NCI-H2081 treated with DMSO at 0.1 percent for 48 hours (cell line): ENCODE measurements at places on chromosomes 3 and 15.

DNA sequence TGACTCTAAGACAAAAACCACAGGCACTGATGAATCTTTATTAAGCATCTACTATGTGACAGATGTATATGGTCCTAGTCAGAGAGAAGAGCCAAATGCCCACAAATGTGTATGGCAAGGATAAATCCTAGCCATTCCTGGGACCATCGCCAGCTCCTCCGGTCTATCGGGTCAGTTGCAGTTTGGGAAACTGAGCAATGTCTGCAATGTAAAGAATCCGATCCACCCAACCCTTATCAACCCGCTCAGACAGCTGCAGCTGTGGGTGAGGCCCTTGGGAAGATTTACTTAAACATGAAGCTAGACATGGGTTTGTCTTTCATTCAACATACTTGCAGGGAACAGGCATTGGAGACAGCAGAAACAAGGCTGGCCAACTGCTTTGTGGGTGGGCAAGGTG is 40.5 kb upstream of the CDV3 start:
- no peak for DNase-seq

DNA sequence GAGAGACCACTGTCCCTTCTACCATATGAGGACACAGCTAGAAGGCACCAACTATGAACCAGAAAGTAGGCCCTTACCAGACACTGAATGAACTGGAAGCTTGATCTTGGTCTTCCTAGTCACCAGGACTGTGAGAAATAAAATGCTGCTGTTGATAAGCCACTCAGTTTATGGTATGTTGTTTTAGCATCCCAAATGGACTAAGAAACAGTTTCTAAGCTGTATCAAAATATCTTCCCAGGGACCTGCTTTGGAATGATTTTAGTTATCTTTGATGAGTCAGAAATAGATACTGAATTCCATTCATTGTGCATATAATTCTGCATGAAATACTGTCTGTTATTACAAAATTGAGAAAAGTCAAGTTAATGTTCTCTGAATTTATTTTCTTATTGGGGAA is 18.6 kb downstream of the WDR76 start:
- DNase-seq, result no peak

GRCh38 chr3:143585720-143586456 is 262.4 kb downstream of the SLC9A9 start:
- DNase-seq, result no peak

DNA sequence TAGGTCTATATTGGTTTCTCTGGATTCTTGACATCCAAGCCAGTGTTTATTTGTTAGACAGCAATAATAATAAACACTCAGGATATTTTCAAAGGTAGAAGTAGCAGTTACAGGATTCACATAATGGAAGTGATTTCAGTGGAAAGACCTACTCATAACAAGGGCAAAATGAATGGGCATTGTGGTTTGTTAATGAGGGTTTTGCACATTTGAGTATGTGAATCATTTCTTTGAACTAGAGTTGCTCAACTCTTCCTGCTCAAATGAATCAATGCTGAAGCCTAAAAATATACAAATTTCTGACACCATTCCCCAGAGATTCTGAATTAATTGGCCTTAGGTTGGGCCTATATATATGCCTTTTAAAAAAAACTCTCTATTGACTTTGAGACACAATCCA is 4.1 kb upstream of the COL6A5 start:
- no peak for DNase-seq

DNA sequence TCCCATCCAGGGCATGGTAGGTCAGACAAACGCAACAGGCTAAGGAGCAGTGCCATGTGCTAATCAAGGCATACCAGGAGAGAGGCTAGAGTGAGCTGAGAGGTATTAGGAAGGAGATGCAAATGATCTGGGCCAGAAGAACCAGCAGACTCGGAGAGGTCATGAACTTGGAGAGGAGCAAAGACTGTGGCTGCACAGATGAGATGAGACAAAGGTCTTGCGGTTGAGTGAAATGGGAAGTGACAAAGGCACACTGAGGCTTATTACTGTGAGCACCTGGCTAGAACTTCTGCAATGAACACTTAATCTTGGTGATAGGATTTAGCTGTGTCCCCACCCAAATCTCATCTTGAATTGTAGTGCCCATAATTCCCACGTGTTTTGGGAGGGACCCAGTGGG is 380.2 kb downstream of the ULK4 start:
- no peak for DNase-seq

- no peak for DNase-seq
Observed at GRCh38 chr15:47719730-47720129, 2.4 kb downstream of the SEMA6D start.

GRCh38 chr15:88661761-88662556 is 23.1 kb downstream of the ISG20 start:
- DNase-seq, result no peak

- no peak for DNase-seq
Observed at GRCh38 chr15:91941871-91942658, 88.6 kb downstream of the SLCO3A1 start.

DNA sequence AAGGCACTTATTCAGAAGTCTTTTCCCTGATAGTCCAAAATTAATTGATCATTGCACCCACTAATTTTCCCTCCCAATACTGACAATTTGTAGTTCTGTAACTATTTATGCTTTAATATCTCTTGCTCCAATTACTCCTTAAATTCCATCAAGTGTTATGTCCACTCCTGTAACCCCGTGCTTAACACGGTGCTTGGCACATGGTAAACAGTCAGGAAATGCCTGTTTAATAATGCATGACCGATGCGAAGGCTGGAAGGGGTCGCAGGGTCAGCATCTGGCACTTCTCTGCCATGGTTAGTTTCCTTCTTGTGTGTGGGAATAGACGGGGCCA is 553 bp upstream of the SEC22A start:
- no peak for DNase-seq

DNA sequence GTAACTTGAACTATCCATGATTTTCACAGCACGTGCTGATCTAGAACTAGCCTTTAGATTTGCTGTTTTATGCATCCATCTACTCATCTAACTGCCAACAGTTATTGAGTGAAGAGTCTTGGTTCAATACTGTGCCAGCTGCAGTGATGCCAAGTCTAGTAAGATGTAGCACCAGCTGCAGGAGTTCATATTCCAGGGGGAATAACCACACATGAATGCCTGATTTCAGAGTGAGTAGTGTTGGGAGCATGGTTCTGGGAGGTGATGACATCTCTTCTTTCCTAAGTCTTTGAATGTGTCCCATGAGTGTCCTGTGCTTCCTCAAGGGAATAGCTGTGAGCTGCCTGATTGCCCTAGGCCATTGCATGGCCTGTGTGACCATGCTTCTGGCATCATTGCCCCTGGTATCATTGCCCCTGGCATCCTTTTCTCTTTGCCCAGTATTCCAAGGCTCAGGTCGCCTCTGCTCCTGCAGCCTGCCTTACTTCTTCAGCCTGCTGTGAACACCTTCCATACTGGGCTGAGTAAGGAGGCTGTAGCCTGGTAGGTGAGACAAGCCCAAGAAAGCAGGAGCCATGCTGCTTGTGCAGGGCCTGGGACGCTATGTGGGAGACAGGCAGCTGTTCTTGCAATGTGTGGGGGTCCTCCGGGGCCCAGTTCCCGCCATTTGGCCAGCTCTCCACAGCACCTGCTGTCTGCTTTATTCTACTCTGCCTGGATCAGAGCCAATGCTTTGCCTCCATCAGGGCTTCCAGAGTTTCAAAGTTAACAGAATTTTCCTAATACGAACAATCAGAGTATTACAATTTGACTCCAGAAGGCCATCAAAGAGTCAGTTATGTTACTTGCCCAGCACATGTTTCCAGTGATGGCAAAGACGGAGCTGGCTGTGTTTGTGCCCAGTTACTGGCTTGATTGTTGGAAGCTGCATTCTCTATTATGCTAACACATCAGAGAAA is 73.2 kb downstream of the CLSTN2 start:
- DNase-seq, result no peak

DNA sequence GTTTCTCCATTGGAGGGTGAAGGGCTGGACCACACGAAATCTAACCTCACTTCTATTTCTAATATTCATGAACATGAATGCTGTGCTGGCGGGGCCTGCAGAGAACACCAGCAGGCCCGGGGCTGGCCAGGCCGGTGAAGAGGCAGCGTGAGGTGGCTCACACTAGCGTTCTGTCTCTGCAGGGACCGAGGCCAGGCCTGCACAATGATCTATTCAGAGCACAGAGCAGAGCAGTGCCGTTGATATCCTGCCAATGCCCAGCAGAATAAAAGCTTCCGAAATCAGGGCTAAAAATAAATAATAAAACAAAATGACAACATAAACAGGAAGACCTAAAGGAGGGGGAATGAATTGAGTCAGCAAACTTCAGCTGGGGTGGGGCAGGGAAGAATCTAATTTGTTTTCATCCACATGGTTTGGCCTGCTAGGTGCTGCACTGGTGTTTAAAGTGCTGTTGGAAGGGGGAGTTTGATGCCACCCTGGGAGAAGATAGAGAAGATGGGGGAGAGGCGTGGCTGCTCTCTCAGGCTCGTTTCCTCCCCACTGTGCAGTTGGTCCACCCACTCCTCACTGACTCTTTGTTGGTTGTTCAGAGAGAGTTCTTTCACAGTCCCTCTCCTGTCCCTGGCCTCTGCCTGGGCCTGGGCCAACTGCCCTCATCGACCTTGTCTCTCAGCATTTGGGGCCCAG is 837.1 kb downstream of the AGBL1 start:
- no peak for DNase-seq

- DNase-seq, result no peak
Observed at GRCh38 chr3:49727924-49728361, 4.2 kb upstream of the GMPPB start.

DNA sequence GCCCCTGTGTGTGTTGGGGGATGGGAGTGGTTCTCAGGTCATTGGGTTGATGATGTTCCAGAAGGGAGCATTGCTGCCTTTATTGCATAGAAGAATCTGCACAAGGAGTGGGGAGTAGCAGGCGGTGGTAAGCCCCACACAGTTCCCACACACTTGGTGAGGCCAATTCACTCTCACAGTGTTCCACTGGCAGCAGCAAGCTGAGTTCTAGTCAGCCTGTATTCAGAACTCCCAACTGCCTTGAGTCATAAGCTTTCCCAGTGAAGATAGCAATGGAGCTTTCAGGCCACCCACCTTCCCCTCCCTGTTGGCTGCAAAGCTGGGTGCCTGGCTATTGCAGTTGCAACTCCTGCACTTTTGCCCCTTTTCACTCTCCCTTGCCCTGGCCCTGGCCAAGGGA is 181.1 kb upstream of the RBMS3 start:
- no peak for DNase-seq

GRCh38 chr3:188884299-188885043 is 287.3 kb upstream of the TPRG1 start:
- no peak for DNase-seq

GRCh38 chr3:37694284-37694675 is 167.4 kb upstream of the CTDSPL start:
- no peak for DNase-seq

GRCh38 chr3:172341482-172342059 is 106.7 kb downstream of the GHSR start:
- DNase-seq, result peak; percentile 71

DNA sequence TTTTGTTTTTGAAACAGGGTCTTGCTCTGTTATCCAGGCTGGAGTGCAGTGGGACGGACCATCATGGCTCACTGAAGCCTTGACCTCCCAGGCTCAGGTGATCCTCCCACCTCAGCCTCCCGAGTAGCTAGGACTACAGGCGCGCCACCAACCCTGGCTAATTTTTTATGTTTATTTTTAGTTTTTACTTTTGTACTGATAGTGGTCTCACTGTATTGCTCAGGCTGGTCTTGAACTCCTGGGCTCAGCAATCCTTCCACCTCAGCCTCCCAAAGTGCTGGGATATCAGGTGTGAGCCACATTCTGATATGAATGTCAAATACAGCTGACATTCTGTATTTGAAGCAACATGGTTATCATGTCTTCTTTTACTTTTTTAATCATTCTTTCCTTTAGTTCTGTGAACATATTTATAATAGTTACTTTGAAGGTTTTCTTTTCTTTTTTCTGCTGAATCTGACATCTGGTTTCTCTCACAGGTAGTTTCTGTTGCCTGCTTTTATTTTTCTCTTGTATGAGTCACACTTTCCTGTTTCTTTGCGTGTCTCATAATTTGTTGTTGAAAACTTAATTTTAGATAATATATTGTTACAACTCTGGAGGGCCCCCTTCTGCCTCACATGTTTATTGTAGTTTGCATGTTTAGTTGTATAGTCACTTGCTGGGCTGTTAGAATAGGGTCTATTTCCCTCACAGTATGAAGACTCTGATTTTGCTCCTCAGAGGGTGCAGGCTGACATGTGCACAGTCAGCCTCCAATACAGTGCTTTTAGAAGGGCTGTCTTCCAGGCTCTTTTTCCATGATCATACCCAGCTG is 8.4 kb upstream of the CNTN4 start:
- DNase-seq, result no peak

- DNase-seq, result no peak
Observed at GRCh38 chr3:125608419-125608818, 13.1 kb upstream of the OSBPL11 start.

- DNase-seq, result no peak
Observed at GRCh38 chr3:65597952-65598413, 440.7 kb downstream of the MAGI1 start.

DNA sequence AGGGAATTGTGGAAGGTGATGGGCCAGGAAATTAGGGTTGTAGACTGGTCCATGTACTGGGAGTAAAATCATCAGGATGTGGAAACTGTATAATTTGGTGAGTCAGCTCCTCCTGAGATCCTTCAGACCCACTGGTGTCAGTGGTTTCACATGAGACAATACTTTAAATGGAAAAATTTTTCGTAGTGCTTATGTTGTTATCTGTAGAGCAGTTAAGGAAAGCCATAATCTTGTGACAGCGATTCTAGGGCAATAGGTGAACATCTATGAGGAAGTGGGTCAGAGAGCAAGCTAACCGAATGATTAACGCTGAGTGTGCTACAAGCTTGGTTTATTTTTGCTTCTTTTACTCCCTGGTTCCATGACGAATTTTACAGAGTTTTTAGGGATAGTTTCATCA is 200.6 kb downstream of the CADM2 start:
- no peak for DNase-seq

- no peak for DNase-seq
Observed at GRCh38 chr15:84594617-84595290, 6.1 kb upstream of the ZSCAN2 start.

DNA sequence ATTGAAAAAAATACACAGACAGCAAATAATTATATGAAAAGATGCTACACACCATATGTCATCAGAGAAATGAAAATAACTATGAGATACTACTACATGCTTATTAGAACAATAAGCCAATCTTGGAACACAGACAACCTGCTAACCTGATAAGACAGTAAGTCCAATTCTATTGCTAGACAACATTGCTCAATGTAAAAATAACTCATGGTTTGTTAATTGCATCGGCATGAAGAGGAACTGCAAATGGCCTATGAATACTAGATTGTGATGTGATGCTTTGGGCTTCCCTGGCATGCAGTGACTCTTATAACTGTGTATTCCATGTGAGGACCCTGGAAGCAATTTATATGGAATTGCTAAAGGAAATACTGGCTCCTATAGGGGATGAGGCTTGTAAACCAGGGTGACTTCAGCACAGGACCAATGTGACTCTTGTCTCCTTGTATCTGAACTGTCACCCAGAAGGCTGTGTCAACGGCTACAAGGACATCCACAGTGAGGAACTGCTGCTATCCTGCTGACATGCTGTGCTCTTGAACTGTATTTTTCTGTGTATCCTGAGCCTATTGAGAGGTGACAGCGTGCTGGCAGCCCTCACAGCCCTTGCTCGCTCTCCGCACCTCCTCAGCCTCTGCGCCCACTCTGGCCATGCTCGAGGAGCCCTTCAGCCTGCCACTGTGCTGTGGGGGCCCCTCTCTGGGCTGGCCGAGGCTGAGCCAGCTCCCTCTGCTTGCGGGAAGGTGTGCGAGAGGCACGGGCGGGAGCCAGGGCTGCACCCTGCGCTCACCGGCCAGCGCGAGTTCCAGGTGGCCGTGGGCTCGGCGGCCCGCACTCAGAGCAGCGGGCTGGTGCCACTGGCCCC is 385.7 kb downstream of the CNTN4 start:
- no peak for DNase-seq
